ENCODE measurements at places on chromosomes 4 and X. TPM values are rescaled to one million over a fixed set of nuclear protein-coding genes. Genes with fewer than 3 reads are reported as not detected.

- DNase-seq, result no peak
Observed at GRCh38 chrX:10529344-10529743, 91.0 kb downstream of the MID1 start.

- no peak for DNase-seq
Observed at GRCh38 chr4:55255179-55255578, 90.9 kb upstream of the SRD5A3 start.

DNA sequence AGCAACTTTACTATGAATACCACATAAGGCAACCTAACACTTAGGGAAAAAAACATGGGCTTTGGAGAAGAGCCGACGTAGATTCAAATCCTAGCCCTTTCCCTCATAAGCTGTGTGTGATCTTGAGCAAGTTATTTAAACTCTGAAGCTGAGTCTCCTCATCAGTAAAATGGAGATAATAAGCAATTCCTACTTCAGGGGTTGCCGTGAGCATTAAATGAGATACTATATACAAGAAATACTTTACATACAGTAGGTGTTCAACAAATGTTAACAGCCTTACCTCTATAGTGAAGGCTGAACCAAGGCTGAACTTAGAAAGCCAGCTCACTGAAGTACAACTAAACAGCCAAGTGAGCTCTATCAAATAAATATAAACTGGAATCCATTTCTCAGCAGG is 146.2 kb upstream of the DKK2 start:
- no peak for DNase-seq

GRCh38 chr4:123386609-123387008 is 10.0 kb upstream of the SPRY1 start:
- DNase-seq, result no peak

- DNase-seq, result no peak
Observed at GRCh38 chrX:134803551-134804183, 145.4 kb upstream of the PLAC1 start.

DNA sequence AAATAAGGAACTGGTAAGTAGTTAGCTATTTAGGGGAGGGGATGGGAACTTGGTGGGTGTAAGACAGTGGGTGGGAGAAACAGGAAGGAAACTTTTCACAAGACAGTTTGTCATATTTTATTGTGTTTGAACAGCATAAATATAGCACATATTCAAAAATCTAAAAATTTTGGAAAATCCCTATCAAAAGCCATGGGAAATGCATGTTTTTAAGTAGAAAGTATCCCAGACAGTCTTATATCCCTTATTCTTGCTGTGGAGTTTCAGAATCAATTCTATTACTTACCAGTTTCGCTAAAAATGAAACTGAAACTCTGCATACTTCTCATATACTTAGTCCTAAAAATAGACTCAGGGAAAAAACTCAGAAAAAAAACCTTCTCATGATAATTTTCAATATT is 22.3 kb upstream of the RASGEF1B start:
- peak; percentile 14 for DNase-seq

DNA sequence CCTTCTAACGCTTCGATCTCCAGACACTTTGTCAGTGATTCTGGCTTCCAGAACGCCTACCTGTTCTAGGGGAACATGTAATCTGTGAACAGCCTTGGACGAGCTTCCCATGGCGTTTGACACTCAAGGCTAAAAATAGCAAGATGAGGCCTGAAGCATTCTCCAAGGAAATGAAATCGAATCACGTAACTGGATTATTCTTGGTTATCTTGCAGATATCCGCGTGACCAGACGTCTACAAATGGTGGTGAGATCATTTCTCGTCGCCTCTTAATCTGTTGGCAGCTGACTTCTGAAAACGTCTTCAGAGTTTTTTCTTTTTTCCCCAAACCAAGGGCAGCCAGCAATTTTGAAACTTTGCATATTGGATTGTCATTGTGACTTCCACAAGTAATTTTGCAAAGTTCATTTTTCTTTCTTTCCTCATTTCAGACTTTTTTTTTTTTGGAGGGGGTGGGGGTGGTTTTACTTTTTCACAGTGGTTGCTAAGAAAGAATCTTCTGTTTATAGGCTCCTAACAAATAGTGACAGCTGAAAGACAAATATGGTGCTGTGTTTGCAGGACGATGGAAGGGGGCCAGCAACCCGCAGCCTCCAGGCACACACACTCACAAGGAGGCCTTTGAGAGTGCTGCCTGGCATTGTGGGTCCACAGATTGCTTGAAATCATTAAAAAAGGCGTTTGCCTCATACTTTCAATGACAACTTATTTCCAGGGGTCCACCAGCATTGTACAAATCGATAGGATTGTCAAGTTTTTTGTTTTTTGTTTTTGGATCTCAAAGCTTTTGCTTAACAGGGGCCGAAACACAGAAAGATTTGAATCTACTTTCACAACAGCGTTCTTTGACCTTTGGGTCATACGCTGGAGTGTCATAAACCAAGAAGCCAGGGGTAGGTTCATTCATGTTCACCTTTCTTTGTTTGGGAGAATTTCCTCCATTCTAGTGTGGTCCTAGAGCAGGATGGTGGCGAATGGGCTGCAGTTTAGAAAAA is 32.4 kb upstream of the PDLIM3 start:
- peak; percentile 24 for DNase-seq

DNA sequence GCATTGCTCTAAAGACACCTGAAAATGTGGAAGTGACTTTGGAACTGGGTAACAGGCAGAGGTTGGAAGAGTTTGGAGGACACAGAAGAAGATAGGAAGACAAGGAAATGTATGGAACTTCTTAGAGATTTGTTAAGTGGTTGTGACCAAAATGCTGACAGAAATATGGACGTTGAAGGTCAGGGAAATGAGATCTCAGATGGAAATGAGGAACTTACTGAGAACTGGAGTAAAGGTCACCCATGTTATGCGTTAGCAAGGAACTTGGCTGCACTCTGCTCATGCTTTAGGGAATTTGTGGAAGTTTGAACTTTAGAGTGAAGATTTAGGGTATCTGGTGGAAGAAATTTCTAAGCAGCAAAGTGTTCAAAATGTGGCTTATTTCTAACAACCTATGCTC is 99.4 kb downstream of the FAM13A start:
- no peak for DNase-seq

DNA sequence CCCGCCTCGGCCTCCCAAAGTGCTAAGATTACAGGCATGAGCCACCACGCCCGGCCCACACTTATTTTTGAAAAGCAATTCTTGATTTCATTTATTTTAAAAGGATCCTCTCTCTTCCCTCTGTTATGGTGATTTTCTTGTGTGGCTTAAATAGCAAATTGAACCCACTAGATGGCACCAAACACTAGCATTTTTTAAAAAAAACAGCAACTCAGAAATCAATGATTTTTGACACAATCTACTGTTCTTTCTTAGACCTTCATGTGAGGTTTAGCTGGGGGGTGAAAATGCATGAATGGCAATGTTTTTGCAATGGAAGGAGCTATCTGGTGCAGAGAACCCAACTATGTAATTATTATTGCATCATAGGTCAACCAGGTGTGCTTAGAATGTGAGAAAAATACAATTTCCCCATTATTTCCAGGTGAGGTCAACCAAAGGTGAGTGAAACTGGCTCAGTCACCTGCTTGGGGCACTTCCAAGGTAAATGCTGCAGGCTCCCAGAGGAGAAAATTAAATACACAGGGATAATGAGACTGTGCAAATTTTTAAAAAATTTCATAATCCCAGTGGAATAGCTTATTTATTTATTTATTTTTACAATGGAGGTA is 226.7 kb upstream of the PRKX start:
- DNase-seq, result no peak

DNA sequence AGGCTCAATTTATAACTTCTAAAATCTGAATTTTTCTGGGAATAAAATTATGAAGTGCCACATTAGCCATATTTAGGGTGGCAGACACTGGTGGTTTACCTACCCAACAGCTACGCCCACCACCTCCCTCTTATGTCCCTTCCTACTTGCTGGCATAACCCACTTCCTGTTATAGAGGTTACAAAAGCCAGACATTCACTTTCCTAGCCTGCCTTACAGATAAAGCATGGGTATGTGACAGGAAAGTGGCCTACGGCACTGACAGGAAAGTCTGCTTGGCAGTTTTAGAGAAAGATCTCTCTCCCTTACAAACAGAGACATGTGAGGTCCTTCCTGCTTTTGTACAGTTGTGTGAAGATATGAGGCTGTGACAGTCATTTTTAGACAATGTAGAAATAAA is 12.4 kb downstream of the DDX53 start:
- DNase-seq, result no peak

GRCh38 chr4:149136951-149137620 is 678.6 kb downstream of the IQCM start:
- DNase-seq, result no peak

DNA sequence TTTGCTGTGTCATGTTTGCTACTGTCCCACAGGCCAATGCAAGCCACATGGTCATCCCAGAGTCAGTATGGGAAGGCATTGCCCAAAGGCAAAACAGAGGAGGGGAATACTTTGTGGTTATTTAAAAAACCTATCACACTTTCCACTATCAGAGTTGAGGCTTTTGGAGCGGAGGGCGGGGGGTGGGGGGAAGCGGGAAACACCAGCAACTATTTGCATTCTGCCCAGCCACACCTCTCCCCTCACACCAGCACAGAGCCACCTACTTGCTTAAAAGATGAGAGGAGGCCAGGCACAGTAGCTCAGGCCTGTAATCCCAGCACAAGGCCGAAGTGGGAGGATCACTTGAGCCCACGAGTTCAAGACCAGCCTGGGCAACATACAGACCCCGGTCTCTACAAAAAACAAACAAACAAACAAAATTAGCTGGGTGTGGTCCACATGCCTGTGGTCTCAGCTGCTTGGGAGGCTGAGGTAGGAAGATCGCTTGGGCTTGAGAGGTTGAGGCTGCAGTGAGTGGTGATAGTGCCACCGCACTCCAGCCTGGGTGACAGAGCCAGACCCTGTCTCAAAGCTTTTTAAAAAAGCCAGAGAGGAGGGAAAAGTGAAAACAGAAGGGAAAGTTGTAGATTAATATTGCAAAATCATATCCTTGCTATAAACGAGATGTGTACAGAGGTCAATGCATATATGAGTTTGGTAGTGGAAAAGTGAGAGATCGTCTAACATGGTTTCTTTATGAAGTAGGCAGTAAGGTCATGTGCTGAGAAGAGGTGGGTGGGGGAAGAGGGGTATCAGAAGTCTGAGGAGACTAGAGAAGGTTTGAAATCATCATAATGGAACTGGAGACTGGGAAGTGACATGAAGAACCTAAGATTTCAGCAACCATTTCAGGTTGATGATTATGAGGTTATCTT is 1.9 kb upstream of the CHST7 start:
- peak; percentile 38 for DNase-seq

DNA sequence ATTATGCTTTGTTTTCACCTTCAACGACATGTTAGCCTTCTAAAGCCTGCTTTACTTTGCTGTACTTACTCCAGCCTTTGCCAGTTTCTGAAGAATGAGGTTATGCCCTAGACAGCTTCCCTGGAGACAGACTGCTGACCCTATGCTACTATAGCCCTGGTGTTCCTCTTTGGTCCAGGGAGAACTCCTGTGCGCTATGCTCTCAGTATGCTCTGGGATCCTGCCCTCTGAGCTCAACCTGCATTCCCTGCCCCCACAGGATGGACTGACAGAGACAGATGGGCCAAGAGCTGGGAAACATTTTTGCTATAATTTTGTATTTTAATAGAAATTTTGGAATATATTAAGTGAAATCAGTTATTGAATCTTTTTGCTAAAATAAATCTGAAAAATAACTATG is 425.9 kb downstream of the TMA16 start:
- DNase-seq, result no peak

- no peak for DNase-seq
Observed at GRCh38 chr4:61180405-61180804, 19.7 kb upstream of the ADGRL3 start.

- no peak for DNase-seq
Observed at GRCh38 chrX:101677028-101677427, 17.4 kb upstream of the ARMCX2 start.

- no peak for DNase-seq
Observed at GRCh38 chr4:88718098-88718497, 20.5 kb upstream of the NAP1L5 start.

DNA sequence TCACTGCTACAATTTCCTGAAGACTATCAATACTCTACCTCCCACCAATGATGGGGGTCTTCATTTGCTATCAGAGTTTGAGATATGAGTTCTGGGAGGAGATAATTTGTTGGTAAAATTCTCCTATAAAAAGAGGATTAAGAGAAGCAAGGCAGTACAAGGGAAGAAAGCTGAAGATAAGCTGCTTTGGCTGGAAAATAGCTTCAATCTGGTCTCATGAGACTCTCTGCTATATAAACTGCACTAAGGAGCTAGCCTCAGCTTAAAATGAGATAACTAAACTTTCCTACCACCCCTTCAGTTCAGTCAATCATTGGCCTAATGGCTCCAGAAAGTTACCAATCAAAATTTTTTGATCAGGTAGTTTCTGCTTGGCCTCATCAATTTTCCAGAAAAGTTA is 2105.0 kb downstream of the ARAP2 start:
- no peak for DNase-seq

GRCh38 chrX:136480383-136480782 is 7.4 kb upstream of the BRS3 start:
- no peak for DNase-seq

GRCh38 chr4:12897954-12898353 is 586.2 kb downstream of the RAB28 start:
- DNase-seq, result no peak

GRCh38 chr4:7632971-7633370 is 198.2 kb upstream of the PSAPL1 start:
- no peak for DNase-seq

GRCh38 chr4:7294176-7294756 is 101.9 kb downstream of the SORCS2 start:
- no peak for DNase-seq

The CYSLTR1 gene
- total RNA-seq, result not detected

The AKAP17A gene
- total RNA-seq, result 13.5 TPM

The ODAPH gene
- total RNA-seq, result 0.19 TPM

The MAGEA11 gene
- total RNA-seq, result 10.0 TPM

The MAGEE1 gene
- total RNA-seq, result 1.5 TPM

The ENPP6 gene
- total RNA-seq, result not detected

The PABPC1L2A gene
- not detected for total RNA-seq

The IQSEC2 gene
- 11.9 TPM for total RNA-seq

The DYNLT3 gene
- total RNA-seq, result 43.4 TPM

The MFSD8 gene
- 4.3 TPM for total RNA-seq
